ENCODE measurements at places on chromosomes 2 and 18. TPM values are rescaled to one million over a fixed set of nuclear protein-coding genes. Genes with fewer than 3 reads are reported as not detected.

- DNase-seq, result no peak
Observed at GRCh38 chr2:238567996-238568395, 141.3 kb downstream of the ASB1 start.

Gene CAVIN2
- 103 TPM for total RNA-seq

Gene LRRC30
- 0.32 TPM for total RNA-seq

GRCh38 chr2:46258937-46259776 is 38.0 kb upstream of the EPAS1 start:
- DNase-seq, result no peak

DNA sequence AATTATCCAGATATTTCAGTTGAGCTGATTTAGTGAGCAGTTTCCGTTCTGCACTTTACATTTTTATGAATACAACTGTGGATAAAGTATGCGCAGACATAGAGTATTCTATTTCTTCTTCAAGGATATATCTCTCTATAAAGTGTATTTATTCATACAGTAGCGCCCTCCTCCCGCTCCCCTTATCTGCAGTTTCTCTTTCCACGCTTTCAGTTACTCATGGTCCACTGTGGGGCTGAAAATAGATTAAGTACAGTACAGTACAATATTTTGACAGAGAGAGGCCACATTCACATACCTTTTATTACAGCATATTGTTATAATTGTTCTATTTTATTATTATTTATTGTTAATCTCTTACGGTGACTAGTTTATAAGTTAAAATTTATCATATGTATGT is 19.7 kb upstream of the FHL2 start:
- DNase-seq, result no peak

Gene KATNAL2
- 4.4 TPM for total RNA-seq

- DNase-seq, result no peak
Observed at GRCh38 chr18:48543228-48543627, 4.4 kb downstream of the CTIF start.

Gene CUL3
- 129 TPM for total RNA-seq

Measured in urinary bladder (tissue), 4 donors.